Lower lobe of right lung (tissue), 2 donors: ENCODE measurements at places on chromosomes 6 and 20. TPM values are rescaled to one million over a fixed set of nuclear protein-coding genes. Genes with fewer than 3 reads are reported as not detected.
A peak's percentile ranks its signal among the peaks of the same experiment; 100 is the strongest.

GRCh38 chr20:17226410-17227218 lies at the start of gene PCSK2:
PCSK2 (plus strand) TSS chr20:17227040; CDS start chr20:17227306, 266 bp downstream.
- H3K4me1 ChIP-seq = peaks cover 8% of the 10 kb centered on the region
- H3K4me3 ChIP-seq = peak within 1 kb of the TSS; percentile 46
- DNase-seq = peak; percentile 70
- no peak within 1 kb of the TSS for H3K27ac ChIP-seq
- H3K36me3 ChIP-seq = no peaks in the 10 kb centered on the region

GRCh38 chr20:44518248-44518647 lies 3.6 kb downstream of the SERINC3 start:
- no peak for DNase-seq
- peaks cover 16% of the 10 kb centered on the region for H3K36me3 ChIP-seq
- no peak overlapping the region for H3K4me3 ChIP-seq
- no peak overlapping the region for H3K27ac ChIP-seq
- no peaks in the 10 kb centered on the region for H3K27me3 ChIP-seq
- peaks cover 68% of the 10 kb centered on the region for H3K4me1 ChIP-seq

Gene TNFRSF6B
- total RNA-seq = 5.3 TPM

DNA sequence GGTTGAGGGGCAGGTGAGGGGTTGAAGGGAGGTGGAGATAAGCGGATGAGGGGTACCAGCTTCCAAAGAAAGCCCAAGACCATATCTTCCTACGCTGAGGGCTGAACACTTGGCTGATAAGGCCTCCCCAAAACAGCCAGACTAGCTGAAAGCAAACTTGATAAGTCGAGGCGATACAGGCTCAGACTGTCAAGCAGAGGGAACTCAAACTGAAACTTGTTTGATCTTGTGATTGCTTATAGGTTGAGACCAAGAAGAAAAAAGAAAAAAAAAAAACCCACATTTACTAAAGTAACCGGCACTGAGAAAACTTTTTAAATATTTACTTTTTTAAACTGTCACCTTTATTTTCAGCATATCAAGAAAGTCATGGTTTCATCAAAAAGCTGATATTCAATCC lies 73.6 kb downstream of the TRERF1 start:
- no peaks in the 10 kb centered on the region for H3K36me3 ChIP-seq
- H3K27me3 ChIP-seq = no peaks in the 10 kb centered on the region
- no peak overlapping the region for H3K27ac ChIP-seq
- no peak overlapping the region for H3K4me3 ChIP-seq
- H3K4me1 ChIP-seq = peaks cover 20% of the 10 kb centered on the region

Gene HRH3
- total RNA-seq = not detected

DNA sequence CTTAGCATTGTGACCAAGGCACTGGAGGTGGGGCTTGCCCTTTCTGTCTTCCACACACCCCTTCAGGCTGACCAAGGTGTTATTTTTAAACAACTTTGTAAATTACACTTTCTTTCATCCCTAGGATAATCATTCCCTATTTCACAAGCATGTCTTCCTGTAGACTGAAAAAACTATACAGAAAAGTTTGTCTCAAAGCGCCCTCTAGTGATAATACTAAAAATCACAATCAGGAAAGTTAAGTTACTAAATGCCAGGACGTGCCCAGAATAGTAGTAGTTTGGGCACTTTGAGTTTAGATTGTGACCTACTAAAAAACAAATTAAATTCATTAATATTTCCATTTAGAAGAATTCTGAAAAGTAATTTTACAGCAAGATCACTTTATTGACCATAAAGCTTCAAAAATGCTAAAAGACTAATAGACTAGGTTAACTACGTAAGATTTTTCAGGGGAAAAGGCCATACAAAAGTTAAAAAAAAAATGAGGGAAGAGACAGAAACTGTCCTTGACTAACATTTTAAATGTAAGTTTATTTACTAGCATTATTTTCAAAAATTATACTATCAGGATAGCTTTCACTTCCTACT lies 123.3 kb upstream of the DUSP22 start:
- H3K4me3 ChIP-seq = no peak overlapping the region
- no peak for DNase-seq
- no peaks in the 10 kb centered on the region for H3K27me3 ChIP-seq
- no peaks in the 10 kb centered on the region for H3K36me3 ChIP-seq

DNA sequence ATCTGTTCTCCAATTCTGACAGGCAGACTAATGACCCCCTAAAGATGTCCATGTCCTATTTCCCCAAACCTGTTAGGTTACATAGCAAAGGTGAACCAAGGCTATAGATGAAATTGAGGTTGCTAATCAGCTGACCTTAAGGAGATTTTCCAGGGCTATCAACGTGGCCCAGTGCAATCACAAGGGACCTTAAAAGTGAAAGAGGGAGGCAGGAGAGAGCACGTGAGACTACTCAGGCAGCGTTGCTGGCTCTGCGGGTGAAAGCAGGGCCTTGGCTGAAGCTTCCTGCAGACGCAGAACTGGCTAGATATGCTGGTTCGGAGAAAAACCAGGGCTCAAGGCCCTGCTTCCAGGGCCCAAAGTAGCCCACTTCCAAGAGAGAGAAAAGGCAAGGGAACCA lies 78.7 kb downstream of the NCOA7 start:
- DNase-seq = no peak
- no peaks in the 10 kb centered on the region for H3K36me3 ChIP-seq
- no peaks in the 10 kb centered on the region for H3K27me3 ChIP-seq
- H3K4me3 ChIP-seq = no peak overlapping the region
- H3K4me1 ChIP-seq = peaks cover 15% of the 10 kb centered on the region

Gene CCN6
- not detected for total RNA-seq

Gene SLC22A7
- total RNA-seq = not detected

- H3K4me3 ChIP-seq = no peak overlapping the region
- H3K27ac ChIP-seq = no peak overlapping the region
These were observed 103.2 kb downstream of the SH3BGRL2 start for GRCh38 chr6:79734374-79734773.

Gene FGD2
- 103 TPM for total RNA-seq

Gene HCRTR2
- not detected for total RNA-seq

DNA sequence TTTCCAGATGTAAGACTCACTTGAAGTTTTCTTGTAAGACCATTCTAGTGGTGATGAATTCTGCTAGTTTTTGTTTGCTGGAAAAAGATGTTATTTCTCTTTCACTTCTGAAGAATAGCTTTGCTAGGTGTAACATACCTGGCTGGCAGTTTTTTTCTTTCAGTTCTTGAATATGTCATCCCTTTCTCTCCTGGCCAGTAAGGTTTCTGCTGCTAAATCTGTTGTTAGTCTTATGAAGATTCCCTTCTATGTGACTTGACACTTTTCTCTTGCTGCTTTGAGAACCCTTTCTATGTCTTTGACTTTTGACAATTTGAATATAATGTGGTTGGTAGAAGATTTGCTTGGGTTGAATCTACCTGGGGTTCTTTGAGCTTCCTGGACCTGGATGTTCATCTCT lies 314.7 kb upstream of the NOX3 start:
- no peaks in the 10 kb centered on the region for H3K27me3 ChIP-seq
- no peaks in the 10 kb centered on the region for H3K36me3 ChIP-seq
- no peak overlapping the region for H3K4me3 ChIP-seq
- DNase-seq = no peak

GRCh38 chr20:3734111-3734843 lies 1.8 kb downstream of the HSPA12B start:
- peaks cover 16% of the 10 kb centered on the region for H3K27me3 ChIP-seq
- peak overlapping the region; percentile 62 for H3K4me3 ChIP-seq
- H3K36me3 ChIP-seq = peaks cover 4% of the 10 kb centered on the region
- peak overlapping the region; percentile 79 for H3K27ac ChIP-seq
- peaks cover 60% of the 10 kb centered on the region for H3K4me1 ChIP-seq

Gene LEMD2
- 53.6 TPM for total RNA-seq

DNA sequence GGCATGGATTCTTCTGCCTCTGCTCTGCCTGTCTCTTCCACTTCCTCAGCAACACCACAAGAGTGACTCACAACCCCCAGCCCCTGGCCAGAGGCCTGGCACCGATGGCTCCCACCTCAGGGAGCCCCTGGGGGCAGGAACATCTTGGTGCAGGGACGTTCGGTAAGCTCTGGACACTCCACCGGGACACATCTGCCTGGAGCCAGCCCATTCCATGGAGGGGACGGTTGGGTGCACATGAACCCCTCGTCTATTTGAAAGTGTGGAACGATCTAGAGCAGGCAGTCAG lies 246.5 kb downstream of the ERMARD start:
- no peak for DNase-seq
- no peak overlapping the region for H3K27ac ChIP-seq

GRCh38 chr6:152482289-152482688 lies 154.9 kb downstream of the SYNE1 start:
- H3K4me3 ChIP-seq = no peak overlapping the region
- no peaks in the 10 kb centered on the region for H3K27me3 ChIP-seq
- peaks cover 18% of the 10 kb centered on the region for H3K36me3 ChIP-seq
- DNase-seq = no peak
- no peaks in the 10 kb centered on the region for H3K4me1 ChIP-seq
